Stimulated activated CD4-positive, alpha-beta T cell treated with anti-CD3 and anti-CD28 coated beads, Interleukin-1b, Interleukin-23, amount 100 ng/mL, for 1 hour (primary cell): ENCODE measurements at places on chromosomes 5 and 9.

GRCh38 chr5:171580502-171581265, 161.2 kb downstream of the FGF18 start:
- no peak for DNase-seq

- DNase-seq = no peak
Observed at GRCh38 chr9:115398996-115399395, 281.0 kb upstream of the TNC start.

DNA sequence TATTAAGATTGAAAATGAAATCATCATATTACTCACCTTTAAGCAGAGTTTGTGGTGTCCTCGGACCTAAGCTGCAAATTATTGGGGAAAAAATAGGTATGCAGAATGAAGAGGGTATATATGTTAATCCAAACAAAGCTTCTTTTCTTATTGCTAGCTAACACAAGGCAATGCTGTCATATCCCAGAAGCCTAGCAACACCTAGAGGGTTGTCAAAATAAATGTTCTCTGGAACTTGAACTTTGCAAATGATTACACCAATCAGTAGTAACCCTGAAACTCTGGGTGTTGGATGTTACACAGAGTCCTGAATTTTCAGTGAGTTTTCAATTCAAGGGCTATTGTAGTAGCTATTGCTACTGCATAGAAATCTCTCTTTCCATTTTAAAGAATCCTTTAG, at the start of gene C6:
Gene C6 (minus strand): TSS at position 193 of the 400 bp plus-strand sequence. CDS start 10,302 bp downstream, outside the sequence.
- DNase-seq = no peak

- no peak for DNase-seq
Observed at GRCh38 chr9:106632621-106633020, 230.3 kb upstream of the ZNF462 start.

DNA sequence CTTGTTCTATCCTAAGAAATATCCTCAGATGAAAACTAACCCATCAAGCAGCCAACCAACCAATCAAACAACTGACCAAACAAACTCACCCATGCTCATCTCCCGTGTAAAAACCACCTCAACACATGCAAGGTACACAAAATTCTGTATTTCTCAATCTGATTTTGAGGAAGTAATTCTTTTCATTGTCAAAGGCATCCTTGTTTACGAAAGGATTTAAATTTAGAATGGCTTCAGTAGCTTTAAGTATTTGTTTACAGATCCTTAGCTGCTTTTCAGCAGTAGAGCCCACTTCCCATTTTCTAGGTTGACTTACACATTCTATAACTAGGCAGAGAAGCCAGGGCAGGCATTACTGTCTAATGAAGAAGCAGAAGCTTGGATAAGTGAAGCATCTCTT, 78.6 kb downstream of the NTRK2 start:
- no peak for DNase-seq
